ENCODE measurements at places on chromosomes 1 and 21.

DNA sequence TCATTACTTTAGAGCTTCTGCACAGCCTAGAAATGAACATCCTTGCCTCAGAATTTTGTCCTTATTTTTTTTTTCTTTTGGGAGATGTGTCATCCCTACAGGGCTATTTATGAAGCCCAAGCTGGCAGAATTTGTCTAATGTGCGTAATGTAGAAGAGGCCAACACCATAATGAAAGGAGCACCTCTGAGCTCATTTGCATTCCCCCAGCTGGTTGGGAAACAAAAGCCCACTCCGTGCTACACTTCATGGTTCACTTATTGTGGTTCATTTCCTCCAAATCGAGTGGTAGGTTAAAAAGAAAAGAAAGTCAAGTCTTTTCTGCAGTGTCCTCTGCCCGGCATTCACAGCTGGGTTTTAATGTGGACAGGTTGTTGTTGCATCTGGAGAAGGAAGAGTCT lies 73.5 kb downstream of the KAZN start:
- no peak for DNase-seq

GRCh38 chr1:27554759-27555699 lies 48.9 kb downstream of the AHDC1 start:
- no peak for DNase-seq

DNA sequence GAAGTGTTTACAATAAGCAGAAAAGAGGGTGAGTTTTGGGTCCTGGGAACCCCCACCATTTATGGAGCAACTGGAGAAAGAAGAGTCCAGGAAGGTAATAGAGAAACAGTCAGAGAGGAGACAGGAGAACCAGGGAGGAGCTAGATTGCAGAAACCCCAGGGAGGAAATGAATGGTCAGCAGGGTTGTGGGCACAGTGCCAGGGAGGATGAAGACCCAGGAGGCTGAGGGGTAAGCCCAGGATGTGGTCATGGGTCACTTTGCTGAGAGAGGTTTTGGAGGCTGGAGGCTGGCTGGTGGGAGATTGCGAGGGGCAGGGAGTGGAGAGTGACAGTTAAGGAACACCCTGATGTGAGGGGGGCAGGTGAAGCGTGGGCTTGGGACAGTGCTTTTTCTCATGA lies 169.9 kb upstream of the CSF3R start:
- DNase-seq, result no peak

GRCh38 chr1:154344977-154345837 lies 19.9 kb downstream of the ATP8B2 start:
- peak; percentile 64 for DNase-seq

DNA sequence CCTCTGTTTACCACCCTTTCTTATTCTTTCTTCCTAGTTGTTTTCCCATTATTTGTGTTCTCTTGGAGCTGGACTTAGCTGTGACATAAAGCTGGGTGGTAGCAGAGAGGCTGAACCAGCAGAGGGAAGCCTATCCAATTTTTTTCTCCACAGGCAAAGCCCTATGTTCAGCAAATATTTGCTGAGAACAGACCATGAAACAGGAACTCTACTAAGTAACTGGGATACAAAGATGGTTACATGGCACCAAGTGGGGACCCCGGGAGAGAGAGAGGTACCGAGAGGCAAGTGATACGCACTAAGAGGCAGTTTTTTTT lies 6.6 kb downstream of the CFAP141 start:
- no peak for DNase-seq

- no peak for DNase-seq
These were observed 141.3 kb downstream of the ASTN1 start for GRCh38 chr1:177023249-177023648.

DNA sequence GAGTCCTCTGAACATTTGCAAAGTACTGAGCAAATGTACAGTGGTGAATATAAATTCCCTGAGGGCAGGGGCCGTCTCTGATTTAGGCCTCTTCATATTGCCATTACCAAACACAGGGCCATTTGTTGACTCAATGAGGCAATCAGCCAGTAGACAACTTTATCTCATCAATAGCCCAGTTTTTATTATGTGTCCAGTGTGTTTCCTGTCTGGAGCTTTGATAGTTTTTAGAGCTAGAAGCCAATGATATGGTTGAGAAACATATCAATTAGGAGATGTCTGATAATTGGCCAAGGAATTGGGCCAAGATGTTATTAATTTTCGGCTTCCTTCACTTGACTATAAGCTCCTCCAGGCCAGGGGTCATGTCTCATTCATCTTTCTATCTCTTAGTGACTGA lies 163.0 kb downstream of the ROR1 start:
- no peak for DNase-seq

DNA sequence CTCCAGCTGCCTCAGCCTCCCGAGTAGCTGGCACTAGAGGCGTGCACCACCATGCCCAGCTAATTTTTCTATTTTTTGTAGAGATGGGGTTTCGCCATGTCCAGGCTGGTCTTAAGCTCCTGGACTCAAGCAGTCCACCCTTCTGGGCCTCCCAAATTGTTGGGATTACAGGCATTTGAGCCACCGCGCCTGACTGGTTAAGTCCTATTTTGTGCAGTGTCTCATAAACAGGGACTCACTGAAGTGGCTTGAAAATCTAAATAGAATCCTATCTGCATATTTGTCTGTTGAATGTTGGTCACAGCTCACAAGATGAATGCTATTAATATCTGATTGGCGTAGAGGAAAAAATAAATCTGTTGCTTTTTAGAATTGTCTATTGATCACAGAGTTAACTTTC lies 5.9 kb upstream of the CHAF1B start:
- DNase-seq, result no peak

GRCh38 chr1:18820791-18821641 lies 38.4 kb downstream of the TAS1R2 start:
- DNase-seq, result peak; percentile 44

GRCh38 chr1:226310245-226310540 lies 1.2 kb upstream of the LIN9 start:
- DNase-seq, result no peak

DNA sequence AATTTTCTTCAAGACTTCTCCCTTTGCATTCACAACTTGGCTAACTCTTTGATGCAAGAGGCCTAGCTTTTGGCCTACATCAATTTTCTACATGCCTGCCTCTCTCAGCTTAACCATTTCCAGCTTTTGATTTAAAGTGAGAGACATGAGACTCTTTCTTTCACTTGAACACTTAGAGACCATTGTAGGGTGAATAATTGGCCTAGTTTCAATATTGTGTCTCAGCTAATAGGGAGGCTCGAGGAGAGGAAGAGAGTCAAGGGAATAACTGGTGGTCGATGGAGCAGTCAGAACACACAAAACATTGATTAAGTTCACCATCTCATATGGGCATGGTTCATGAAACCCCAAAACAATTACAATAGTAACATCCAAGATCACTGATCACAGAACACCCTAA lies 225.5 kb downstream of the TPR start:
- no peak for DNase-seq

DNA sequence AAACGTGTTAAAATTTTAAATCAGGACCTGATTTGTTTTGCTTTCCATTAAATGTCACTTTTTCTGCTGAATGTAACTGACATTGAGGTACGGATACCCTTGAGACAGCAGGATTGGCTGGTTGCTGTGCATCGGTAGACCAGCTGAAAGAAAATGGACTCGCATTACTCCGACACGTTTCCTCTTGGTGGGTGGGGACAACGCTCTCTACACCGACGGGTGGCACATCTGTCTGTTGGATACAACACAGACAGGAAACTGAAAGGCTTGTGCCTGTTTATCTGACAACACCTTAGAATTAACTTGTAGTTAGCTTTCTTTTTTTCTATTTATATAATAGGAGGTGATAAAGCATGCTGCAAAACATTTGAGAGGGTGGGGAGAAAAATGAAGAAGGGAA lies 19.4 kb downstream of the PRPF38A start:
- DNase-seq, result peak; percentile 5

- no peak for DNase-seq
These were observed 118.3 kb downstream of the DHRS3 start for GRCh38 chr1:12499539-12500240.

- no peak for DNase-seq
These were observed 121.5 kb downstream of the PSMG1 start for GRCh38 chr21:39061766-39062165.

DNA sequence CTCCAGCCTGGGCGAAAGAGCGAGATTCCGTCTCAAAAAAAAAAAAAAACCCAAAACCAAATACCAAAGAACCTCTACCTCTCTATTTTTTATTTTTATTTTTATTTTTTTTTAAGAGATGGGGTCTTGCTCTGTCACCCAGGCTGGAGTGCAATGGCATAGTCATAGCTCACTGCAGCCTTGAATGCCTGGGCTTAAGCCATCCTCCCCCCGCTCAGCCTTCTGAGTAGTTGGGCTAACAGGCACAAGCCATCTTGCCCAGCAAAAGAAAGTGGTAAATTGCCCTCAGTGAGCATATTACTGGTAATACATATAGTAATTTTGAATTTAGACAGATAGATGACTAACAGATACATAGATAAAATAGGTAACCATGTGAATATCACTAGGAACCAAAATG lies 77.4 kb downstream of the ASH1L start:
- DNase-seq, result no peak

DNA sequence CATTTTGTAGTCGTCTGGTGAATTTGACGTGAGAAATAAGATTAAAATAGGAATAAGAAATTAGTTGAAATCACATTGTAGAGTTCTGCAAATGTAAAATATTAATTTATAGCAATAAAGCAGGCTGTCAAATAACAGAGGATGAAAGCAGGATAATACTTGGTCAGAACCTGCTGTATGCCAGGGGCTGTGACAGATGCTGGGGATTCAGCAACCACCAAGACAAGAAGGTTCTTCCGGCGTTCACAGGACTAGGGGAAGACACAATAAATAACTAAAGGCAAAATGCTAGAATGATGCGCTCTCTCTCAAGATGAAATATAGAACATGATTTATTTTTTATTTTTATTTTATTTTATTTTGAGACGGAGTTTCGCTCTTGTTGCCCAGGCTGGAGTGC lies 6.8 kb upstream of the PARK7 start:
- DNase-seq, result no peak

DNA sequence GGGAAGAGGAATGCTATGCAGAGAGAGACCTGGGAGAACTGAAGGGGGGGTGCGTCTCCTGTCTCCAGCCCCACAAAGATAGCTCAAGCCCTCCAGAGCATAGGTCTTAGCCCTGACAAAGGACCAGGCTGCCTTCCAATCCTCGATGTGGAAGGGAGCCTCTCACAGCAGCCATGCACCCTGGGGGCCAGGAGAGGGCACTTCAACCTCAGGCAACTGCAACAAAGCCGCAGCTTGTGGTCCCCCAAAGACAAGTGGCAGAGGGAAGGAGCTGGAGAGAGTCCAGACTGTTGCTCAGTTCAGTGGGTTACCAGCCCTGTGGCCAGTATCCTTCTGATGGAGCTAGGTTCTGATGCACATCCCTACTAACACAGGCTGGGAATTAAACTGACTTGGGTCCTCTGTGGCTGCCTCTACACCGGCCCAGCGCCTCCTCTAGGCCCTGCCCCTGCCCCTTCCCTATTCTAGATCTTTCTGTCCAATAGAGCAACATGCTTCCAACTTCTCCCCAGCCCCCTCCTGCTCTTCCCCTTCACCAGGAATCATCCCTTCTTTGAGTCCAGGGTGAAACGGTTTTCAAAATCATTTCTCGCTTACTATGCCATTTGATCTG lies 100.7 kb upstream of the SPATA6 start:
- no peak for DNase-seq

- no peak for DNase-seq
These were observed 120.2 kb downstream of the MRPL39 start for GRCh38 chr21:25487046-25487594.

- DNase-seq, result no peak
These were observed 82.0 kb upstream of the ESRRG start for GRCh38 chr1:216805233-216805632.

DNA sequence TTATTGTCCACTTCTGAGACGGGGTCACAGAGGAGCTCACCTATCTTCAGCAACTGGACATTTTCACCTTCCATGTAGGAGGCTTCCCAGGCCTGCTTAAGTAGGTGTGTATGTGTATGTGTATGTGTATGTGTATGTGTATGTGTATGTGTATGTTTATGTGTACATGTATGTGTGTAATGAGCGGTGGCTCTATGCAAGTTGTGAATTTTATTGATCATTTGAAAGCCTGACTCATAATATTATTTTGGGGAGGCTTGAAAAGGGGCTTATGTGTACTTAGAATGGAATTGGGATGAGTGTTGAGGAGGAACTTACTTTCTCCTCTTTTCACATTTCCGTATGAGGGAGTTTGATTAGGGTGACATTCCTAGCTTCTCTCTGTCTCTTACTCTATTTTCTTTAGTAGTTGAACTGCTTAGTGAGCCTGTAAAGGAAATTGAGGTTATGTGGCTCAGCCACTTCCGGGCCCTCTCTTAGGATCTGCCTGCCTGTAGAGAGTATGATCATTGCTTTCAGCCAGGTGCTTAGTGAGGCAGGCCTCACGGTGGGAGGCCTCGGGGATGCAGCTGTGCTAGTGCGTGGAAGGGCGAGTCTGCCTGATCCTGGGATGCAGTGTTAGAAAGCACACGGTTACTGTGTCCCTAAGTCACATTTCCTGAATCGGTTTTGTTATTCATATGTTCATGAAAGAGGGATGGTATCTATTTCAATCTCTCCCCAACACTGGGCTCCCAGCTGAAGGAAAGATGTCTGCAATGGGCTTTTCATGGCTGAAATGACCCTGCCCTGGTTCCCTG lies 61.0 kb downstream of the IER5 start:
- no peak for DNase-seq

DNA sequence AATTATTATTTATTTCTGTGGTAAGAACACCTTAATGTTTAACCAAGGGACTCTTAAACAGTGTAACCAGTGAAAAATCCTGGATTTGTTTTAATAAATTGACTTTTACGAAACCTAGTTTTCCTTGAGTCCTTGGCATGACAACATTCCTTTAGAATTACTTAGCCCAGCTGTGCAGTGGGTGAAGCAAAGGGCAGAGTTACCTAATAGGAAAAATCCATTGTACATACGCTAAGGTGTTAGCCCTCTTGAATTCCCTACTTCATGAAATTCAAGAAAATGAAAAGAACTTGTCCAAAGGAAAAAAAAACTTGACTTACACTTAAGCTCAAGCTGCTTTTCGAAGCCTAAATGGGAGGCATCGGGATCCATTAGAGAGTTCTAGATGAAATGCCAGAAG lies 852.0 kb upstream of the ADAMTS5 start:
- DNase-seq, result no peak

DNA sequence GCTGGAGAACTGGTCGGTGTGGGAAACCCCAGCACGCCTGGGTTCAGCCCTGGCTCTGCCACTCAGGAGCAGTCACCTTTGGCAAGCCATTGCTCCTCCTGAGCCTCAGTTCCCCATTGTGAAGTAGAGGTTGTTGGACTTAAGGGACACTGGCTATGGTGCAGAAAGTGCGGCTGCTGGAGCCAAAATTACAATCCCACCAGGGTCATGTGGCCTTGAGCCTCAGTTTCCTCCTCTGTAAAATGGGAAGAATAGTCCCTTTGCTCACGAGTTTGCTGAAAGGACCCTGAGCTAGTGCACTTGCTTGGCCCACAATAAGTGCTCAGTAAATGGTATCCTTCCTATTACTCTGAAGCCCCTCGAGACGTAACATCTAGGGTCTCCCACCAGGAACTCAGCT lies 14.6 kb upstream of the TAS1R2 start:
- no peak for DNase-seq

GRCh38 chr1:83705091-83705490 lies 293.8 kb downstream of the TTLL7 start:
- DNase-seq, result no peak

- no peak for DNase-seq
These were observed 16.1 kb downstream of the LAMC1 start for GRCh38 chr1:183039330-183039729.

All from stimulated activated CD4-positive, alpha-beta T cell treated with anti-CD3 and anti-CD28 coated beads, Interleukin-15, amount 100 ng/mL, for 1 hour (primary cell).